ENCODE measurements at places on chromosomes 16 and 17.

DNA sequence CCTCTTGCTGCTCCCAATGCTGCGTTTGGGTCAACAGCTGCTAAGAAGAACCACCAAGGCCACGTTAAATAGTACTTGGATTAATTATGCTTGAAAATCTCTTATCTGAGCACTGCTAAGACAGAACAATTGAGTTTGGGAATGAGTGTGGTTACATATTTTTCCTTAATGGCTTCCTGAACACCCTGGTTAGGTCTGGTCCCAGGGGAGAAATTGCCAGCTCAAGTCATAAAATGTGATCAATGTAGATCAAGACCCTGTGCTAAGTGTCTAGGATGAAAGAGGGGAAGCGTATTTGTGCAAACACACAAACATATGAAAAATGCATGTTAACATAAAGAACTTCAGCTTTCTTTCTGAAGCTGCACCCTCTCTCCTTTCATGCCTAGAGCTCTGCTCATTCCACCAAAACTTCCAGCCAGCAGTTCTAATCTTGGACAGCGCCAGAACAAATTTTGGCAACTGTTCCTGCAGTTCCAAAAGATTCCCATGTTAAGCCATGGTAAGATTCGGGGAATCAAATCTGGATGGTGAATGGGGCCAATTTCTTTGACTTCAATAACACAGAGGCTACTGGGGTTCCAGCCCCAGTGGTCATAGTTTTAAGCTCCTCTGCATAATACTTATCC lies 72.0 kb downstream of the ZFHX3 start:
- no peak for DNase-seq

GRCh38 chr16:89009343-89010209 lies 32.6 kb upstream of the CBFA2T3 start:
- peak; percentile 78 for DNase-seq

DNA sequence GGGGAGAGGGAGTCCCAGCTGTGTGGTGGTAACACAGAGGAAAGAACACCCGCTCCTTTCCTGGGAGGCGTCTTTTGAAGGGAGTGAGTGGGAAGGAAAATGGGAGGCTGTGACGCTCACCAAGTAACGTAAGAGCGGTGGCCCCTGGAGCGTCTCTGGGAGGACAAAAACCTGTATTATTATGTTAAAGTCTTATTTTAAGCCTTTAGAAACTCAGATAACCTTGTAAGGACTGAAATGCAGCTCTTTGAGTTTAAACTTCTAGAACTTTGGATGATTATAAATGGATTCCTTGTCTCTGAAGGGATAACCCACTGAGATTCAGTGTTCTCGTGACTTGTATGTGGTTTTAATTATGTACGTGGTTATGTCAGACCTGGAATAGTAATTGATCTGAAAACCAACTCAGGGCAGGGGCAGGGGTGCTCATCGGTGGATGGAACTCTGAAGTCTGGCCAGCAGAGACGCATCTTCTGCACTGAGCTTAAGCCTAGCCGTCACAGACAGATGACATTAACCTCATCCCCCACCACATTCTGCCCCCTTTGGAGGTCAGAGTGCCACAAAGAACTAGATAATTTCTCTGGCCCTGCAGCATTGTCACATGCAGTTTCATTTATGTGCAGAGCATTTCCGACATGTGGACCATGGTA lies 41.8 kb upstream of the SLC12A3 start:
- no peak for DNase-seq

GRCh38 chr17:51119415-51120356 lies 982 bp downstream of the SPAG9 start:
- no peak for DNase-seq

GRCh38 chr16:80260906-80261311 lies 279.9 kb upstream of the DYNLRB2 start:
- DNase-seq: no peak

DNA sequence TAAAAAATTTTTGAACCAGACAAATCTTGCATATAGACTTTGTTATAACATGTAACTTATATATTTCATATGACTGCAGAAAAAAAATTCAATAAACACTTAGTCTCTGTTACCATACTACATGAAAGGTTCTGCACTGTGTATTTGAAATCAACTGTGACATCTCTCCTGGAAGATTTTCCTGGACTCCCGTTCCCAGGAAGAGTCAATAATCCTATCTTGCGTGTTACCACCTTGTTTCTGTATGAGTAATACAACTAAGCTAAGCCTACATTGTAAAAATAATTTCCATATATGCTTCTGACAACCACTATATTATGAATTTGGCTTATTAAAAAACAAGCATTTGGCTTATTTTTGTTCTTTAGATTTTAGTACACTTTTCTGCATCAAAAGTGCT lies 665.6 kb upstream of the SOX9 start:
- DNase-seq: no peak

GRCh38 chr17:45405250-45406086 lies 27.2 kb downstream of the ARHGAP27 start:
- no peak for DNase-seq

DNA sequence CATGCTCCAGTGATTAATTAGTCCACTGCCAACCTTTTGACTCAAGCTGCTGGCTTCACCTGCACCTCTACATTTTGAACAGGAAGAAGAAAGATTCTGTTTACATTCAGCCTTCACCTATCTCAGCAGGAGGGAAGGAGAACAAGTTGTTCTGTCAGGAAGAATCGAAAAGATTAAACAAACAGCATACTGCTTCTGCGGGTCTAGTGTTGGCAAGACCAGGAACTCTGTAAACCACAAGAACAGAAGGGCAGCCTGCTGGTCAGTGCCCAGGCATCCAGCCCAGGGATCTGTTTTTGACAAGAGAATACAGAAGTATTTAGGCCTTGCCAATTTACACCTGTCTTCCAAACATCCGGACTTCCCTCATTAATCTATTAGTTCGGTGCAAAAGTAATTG lies 189.7 kb downstream of the CHD9NB start:
- DNase-seq: no peak

DNA sequence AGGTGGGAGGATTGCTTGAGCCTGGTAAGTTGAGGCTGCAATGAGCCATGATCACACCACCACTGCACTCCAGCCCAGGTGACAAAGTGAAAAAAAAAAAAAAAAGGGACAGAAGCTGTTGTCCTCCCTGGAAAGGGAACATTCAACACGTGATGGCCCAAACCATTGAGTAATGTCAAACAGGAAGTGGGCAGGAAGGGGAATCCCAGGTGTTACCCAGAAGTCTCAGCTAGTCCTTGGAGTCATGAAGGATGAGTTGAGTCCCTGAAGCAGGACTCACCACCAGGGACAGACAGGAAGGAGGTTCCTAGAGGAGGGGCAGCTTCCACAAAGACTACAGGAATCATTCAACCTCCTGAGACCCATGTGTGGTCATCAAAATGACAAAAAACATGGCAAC lies 19.8 kb upstream of the CMIP start:
- peak; percentile 3 for DNase-seq

DNA sequence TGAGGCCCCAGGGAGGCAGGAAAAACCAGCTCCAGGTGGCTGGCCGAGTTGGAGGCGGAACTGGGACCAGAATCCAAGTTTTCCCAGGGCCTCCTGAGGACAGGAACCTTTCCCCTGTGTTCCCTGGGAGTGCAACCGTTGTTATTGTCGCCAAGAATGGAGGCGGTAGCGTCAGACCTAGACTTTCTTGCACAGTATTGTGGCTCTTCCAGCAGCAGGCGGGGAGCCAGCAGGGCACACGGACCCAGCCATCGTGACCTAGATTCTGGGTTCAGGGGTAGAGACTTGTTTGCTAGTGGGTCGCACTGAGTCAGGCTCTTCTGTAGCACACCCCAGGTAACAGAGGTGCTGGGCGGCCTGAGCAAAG lies 667 bp upstream of the KIF19 start:
- DNase-seq: no peak

- DNase-seq: no peak
Observed at GRCh38 chr17:39090400-39090799, 61.0 kb downstream of the PLXDC1 start.

DNA sequence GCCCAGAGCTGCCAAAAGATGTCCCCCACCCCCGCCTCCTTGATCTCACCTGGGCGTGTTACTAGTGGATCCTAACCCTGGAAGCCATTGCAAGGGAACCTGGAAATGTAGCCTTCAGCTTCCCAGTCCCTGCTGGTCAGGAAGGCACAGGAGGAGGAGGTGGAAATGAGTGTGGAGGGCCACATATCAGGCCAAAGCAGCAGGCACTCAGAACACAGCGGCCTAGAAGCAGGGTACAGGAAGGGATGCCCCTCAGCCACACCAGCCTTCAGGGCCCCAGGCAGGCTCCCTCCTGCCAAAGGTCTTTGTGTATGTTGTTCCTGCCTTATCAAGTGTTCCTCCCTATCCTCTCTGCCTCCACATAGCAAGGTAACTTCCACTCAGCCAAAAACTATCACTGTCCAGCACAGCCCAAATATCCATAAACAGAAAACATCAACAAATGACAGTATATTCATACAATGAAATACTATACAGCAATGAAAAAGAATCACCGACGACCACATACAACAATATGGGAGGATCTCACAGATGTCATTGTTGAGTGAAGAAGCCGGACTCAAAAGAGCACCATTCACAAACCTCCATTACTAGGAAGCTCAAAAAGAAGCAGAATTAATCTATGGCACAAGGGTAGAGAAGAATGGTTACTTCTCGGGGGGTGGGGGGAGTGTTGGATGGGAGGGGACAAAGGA lies 28.2 kb upstream of the TNFRSF13B start:
- no peak for DNase-seq

DNA sequence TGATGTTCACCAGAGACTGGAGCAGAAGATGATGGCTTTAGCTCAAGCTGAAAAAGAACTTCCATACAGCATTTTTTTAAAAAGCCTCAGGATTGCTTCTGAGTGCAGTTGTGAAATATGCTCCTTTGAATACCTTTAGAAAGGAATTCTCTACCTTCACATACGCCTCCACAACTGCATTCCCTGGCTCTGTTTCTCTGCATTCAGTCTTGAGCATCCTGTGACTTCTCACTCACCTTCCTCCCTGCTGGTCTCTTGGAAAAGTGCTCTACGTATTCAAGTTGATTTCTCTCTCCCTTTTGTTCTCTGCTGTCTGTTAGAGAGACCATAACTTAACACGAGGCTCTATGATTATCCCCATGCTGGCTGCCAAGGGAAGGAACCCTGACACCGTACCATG lies 34.5 kb downstream of the HS3ST2 start:
- no peak for DNase-seq
